ENCODE measurements at places on chromosomes 6 and 20.
A peak's percentile ranks its signal among the peaks of the same experiment; 100 is the strongest.

GRCh38 chr20:56733967-56734366, 104.9 kb downstream of the TFAP2C start:
- no peak for DNase-seq

DNA sequence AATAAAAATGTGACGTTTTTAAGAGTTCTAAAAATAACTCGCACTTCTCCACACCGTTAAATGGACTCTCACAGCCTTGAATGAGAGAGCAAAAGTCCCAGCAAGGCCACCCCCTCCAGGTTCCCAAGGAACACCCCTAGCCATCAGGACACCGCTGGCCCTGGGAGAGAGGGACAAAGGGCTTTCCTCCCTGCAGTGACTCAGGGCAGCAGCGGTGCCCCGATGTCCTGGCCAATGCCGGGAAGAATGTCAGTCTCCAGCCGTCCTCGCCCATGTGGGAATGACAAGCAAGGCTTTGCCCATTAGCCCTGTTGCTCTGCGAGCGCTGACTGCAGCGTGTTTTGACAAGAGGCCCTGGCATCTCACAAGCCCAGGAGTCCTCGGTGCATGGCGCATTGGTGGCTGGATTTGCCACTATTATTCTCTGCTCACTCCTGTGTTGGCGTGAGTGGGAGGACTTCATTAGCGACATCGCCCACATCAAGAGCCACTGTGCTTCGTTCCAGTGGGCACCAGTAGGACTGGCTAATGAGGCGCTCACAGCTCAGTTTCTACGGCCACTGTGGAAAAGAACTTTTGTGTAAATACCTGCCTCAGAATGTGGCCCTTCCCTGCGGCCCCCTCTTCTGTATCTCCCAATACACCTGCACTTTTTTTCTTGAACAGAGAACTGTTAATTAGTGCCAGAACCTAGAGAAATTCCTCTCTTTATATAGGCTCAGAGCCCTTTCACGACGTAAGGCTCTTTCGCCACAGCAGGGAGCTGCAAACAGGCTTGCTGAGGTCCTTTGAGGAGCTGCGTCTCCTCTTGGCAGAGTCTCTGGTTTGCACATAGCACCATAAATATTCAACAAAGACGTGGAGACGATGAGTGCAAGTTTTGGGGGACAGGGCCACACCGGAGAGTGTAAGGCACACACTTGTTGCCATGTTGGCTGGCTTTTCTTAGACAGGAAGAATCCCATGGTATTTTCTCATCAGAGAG, 336.6 kb downstream of the TAF4 start:
- no peak for DNase-seq

GRCh38 chr20:8587251-8587650, 455.2 kb downstream of the PLCB1 start:
- no peak for DNase-seq

- DNase-seq: no peak
Measured at GRCh38 chr20:50356962-50357782, 153.0 kb upstream of the PTPN1 start.

DNA sequence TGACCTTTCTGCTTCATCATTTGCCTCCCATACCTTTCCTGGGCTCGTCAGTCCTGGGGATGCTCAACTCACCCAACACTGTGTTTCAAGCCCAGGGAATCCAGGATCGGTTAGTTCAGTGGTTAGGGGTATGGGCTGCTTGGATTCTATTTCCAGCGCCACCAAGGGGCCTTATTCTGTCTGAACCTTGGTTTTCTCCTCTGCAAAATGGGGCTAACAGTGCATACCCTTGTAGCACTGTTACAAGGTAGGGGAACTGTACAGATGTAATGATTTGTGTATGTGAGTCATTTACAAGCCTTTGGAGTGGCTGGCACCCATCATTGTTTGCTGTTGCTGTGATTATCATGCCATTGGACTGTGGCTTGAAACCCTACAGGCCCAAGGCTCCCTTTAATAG, 14.5 kb upstream of the CSNK2A1 start:
- no peak for DNase-seq

- no peak for DNase-seq
Measured at GRCh38 chr20:9441948-9442347, 72.4 kb upstream of the LAMP5 start.

- DNase-seq: no peak
Measured at GRCh38 chr6:83097204-83097603, 29.7 kb downstream of the DOP1A start.

DNA sequence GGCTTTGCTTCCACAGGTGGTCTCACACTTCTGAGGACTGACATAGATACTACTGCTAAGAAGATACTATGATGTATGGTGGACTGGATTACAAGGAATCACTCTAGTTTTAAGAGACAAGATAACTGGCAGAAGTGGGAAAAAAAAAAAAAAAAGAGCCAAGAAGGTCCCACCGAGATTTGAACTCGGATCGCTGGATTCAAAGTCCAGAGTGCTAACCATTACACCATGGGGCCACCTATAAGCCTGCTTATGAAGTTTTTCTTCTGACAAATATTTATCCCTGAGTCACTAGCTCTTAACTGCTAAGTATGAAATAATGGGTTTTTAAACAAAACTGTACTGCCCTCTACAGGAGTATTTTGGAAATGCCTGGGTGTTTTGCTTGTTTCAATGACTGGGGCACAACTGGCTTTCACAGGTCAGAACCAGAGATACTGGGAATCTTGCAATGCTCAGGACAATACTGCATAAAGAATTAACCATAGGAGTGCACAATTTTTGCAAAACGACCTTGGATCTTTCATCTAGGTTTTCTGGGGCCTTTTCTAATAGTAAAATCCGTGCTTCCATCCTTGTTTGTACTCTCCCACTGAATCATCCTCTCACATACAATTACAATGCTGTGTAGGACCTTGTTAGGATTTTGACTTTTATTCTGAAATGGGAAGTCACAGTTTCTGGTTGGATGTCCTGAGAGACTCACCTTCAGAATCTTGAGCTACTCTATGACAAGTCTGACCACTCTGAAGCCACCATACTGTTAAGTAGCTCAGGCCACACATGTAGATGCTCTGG, 116.3 kb downstream of the OR2B2 start:
- DNase-seq: peak; percentile 99

- no peak for DNase-seq
Measured at GRCh38 chr6:22409486-22409885, 112.7 kb upstream of the PRL start.

- DNase-seq: peak; percentile 76
Measured at GRCh38 chr6:153117986-153118879, 12.8 kb downstream of the RGS17 start.

DNA sequence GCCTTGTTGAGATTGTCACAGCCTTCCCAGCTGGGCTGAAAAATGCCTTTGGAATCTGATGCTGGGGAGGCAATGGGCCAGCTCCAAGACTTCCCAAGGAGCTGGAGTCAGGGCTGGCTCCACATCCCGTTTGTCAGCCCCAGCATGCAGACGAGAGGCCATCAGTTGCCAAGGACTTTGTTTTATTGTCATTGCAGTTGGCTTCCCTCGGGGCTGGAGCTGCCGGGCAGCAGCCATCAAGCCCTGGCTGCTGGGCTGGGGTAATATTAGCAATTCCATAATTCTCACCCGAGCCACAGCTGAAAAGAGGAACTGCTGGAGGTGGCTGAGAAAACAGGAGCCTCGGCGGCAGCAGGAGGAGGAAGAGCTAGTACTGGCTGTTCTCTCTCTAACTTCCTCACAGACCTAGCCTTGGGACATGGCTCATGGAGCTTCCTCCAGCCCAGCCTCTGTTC, 182.5 kb downstream of the CDC5L start:
- DNase-seq: peak; percentile 65

- peak; percentile 84 for DNase-seq
Measured at GRCh38 chr20:11582060-11582459, 335.6 kb upstream of the BTBD3 start.

- DNase-seq: no peak
Measured at GRCh38 chr6:47262231-47262630, 47.5 kb downstream of the TNFRSF21 start.

DNA sequence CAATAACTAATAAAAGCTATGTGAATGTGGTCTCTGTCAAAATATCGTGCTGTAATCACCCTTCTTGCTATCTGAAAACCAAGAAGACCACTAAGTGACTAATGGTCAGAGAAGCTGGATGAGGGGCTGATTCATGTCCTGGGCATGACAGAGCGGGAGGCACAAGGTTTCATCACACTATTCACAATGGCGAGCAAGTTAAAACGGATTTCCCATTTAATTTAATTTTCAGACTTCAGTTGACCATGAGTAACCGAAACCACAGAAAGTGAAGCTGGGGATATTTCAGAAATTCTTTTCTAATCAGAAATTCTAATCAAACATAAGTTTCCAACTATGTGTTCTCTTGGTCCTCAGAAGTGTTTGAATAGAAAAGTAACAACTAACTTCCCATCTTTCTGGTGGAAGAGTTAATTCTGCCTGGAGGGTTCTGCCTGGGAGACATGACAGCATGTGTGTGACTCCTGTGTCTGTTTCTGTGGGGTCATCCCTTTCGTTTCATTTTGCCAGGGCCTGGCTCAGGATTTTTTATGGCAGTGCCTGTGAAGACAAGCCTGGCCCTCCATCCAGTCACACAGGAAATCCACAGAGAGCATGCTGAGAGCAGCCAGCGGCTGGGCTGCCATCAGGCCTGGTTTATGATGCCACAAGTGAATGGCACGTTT, 98.9 kb downstream of the FAM120B start:
- DNase-seq: no peak

GRCh38 chr6:45746046-45746445, 269.6 kb downstream of the CLIC5 start:
- DNase-seq: no peak

DNA sequence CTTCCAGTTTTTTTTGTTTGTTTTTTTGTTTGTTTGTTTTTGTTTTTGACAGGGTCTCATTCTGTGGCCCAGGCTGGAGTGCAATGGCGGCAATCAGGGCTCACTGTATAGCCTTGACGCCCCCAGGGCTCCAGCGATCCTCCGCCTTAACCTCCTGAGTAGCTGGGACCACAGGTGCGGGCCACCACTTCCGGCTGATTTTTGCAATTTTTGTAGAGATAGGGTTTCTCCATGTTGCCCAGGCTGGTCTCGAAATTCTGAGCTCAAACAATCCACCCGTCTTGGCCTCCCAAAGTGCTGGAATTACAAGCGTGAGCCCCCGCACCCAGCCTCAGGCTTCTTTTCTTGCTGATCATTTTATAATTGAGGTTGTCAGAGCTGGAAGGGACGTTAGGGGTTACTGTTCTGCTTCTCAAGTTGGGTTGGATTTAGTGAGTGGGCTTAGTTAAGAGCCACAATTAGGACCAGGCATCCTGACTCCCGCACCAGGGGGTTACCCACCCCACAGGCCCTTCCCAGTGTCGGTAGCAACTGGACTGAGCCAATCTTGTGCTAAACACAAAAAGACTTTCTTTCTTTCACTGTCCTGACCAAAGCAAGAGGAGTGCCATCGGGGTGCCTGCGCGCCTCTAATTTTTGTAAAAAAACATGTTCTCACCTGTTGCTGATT, 13.1 kb upstream of the ZSCAN9 start:
- no peak for DNase-seq

DNA sequence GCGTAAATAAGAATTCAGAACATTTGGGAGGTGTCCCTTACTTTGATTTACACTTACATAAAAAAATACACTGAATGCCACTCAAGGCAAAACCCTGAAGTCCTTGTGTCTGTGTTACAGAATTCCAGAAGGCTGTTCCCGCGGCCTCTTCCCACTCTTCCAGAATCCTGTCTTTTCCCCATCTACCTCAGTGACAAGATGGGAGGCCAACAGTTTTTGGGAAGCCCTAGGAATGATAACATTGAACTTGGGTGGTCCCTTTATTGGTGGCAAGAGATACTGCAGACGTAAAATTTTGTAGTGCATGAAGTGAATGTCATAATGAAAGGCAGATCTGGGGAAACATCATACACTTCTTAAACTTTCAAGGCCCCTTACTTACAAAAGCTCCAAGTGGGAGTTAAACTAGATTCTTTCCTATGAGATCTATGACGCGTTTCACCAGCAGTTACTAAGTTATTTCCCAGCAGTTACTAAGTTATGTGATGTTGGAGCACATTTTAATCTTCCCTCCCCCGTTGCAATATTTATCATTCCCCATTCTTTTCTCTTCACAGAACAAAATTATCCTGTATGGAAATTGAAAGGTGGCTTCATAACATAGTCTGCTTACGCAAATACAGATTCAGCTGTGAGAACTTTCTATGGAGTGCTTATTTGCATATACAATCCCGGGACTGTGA, 79.5 kb downstream of the BCAS1 start:
- no peak for DNase-seq

GRCh38 chr6:17239260-17239659, 41.9 kb upstream of the RBM24 start:
- no peak for DNase-seq

DNA sequence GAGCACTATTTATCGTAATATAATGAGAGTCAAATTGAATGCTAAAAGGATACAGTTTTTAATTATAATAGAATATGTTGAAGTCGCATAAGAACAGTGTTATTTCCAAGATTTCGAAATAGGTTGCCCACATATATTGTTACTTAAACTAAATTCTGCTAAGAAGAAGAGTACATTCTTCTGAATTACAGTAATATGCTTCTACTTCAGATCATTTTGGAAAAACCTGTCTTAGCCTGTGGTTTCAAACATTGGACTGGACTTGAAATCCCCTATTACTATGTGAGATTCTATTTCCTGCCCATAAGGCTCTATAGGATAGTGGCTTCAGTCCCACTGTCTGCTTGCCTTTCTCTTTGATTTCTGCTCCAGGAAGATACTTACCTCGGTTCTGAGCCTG, 137.2 kb downstream of the B3GAT2 start:
- DNase-seq: no peak

GRCh38 chr6:30601436-30601814, 15.6 kb downstream of the PPP1R10 start:
- DNase-seq: no peak
